ENCODE measurements at places on chromosomes 1 and 21. TPM values are rescaled to one million over a fixed set of nuclear protein-coding genes. Genes with fewer than 3 reads are reported as not detected.

DNA sequence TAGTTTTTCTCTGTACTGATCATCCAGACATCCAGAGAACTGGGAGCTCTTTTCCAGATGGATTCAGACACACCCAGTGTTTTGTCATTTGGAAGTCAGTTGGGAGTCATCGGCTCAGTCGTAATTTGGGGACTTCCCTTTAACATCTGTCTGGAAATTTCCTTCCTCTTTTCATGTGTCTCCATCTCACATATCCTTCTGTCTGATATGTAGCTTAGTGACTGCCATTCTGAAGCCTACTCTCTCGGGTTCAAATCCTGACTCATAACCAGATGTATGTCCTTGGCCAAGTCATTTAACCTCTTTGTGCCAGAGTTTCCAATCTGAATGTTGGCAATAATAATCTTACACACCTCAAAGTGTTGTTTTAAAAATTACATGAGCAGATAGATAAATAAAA lies 3.0 kb downstream of the MORC3 start:
- no peak for DNase-seq

Gene SPRR5
- not detected for total RNA-seq

Gene SFN
- total RNA-seq = 1.4 TPM

GRCh38 chr1:24206516-24207394 lies 19.7 kb upstream of the IFNLR1 start:
- no peak for DNase-seq

DNA sequence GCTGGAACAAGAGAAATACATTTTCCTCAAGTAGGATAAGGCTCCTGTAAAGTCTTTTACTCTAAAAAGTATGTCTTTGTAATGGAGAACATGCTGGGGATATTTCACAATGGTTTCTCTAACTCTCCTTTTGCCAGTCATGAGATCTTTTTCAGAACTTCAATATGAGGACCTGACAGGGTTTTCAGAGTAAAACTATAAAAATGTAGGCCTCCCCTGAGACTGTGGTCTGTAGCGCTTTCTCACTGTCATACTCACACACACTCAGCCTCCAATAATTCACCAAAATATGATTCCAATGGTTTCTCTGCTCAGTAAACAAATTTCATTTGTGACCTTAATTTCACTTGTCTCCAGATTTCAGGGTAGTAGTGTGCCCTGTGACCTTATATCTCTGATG lies 440.1 kb upstream of the PTBP2 start:
- DNase-seq = no peak

DNA sequence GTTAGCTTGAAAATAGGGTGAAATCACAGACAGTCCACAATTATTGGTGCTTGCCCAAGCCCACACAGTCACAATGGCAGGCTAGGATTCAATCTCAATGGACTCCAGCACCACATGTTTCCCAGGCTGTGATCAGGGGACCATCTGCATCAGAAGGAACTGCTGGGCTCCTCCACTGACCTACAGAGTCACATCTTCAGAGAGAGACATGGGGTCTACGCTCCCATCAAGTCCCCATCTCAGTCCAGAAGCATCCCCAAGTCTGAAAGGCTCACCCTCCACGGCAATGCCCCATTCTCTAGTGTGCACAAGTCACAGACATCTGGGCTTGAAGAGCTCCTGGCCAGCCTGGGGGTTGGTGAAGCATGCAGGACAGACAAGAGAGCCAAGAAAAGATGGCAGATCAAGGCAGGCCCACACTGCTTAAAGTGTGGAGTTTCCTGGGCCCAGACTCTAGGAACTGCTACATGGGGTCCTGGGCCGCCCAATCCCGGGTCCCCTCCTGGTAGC lies 262.5 kb downstream of the NPHP4 start:
- DNase-seq = no peak

GRCh38 chr1:220956501-220957232 lies 77.4 kb downstream of the HLX start:
- no peak for DNase-seq

DNA sequence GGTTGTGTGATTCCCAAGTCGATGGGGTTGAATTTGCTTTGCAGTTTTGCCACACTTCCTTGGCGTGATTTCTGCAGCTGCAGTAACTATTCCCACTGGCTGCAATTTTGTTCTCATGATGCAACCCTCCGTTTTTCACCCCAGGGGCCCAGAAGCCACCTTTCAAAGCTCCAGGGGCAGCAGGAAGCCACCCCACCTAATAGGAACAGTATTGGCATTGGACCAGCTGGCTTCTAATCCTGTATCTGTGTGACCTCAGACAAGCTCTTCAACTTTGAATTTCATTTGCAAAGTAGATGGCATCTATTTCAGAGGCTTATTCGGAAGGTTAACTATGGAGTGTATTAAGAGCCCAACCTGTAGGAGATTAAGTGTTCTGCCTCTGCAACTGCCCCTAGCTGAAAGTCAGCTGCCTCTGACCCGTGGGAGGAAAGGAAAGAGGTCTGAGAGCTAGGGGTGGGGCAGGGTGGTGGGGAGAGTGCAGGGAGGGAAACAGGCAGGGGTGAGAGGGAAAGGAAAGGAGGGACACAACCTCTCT lies 12.6 kb downstream of the C1orf115 start:
- DNase-seq = no peak

DNA sequence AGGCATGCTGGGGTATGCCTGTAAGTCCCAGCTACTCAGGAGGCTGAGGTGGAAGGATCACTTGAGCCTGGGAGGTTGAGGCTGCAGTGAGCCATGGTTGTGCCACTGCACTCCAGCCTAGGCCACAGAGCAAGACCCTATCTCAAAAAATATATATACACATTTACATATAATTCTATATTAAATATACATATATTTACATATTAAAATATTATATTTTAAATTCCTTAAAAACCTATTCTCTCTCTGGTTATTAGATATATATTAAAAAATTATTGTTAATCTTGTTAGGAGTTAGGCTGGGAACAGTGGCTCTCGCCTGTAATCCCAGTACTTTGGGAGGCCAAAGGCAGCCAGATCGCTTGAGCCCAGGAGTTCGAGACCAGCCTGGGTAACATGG lies 22.7 kb downstream of the GLMN start:
- DNase-seq = no peak

- DNase-seq = no peak
These were observed 283.9 kb downstream of the DPYD start for GRCh38 chr1:97636941-97637340.

Gene VHLL
- 0.46 TPM for total RNA-seq

DNA sequence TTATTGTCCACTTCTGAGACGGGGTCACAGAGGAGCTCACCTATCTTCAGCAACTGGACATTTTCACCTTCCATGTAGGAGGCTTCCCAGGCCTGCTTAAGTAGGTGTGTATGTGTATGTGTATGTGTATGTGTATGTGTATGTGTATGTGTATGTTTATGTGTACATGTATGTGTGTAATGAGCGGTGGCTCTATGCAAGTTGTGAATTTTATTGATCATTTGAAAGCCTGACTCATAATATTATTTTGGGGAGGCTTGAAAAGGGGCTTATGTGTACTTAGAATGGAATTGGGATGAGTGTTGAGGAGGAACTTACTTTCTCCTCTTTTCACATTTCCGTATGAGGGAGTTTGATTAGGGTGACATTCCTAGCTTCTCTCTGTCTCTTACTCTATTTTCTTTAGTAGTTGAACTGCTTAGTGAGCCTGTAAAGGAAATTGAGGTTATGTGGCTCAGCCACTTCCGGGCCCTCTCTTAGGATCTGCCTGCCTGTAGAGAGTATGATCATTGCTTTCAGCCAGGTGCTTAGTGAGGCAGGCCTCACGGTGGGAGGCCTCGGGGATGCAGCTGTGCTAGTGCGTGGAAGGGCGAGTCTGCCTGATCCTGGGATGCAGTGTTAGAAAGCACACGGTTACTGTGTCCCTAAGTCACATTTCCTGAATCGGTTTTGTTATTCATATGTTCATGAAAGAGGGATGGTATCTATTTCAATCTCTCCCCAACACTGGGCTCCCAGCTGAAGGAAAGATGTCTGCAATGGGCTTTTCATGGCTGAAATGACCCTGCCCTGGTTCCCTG lies 61.0 kb downstream of the IER5 start:
- peak; percentile 88 for DNase-seq

Gene NIT1
- total RNA-seq = 46.0 TPM

DNA sequence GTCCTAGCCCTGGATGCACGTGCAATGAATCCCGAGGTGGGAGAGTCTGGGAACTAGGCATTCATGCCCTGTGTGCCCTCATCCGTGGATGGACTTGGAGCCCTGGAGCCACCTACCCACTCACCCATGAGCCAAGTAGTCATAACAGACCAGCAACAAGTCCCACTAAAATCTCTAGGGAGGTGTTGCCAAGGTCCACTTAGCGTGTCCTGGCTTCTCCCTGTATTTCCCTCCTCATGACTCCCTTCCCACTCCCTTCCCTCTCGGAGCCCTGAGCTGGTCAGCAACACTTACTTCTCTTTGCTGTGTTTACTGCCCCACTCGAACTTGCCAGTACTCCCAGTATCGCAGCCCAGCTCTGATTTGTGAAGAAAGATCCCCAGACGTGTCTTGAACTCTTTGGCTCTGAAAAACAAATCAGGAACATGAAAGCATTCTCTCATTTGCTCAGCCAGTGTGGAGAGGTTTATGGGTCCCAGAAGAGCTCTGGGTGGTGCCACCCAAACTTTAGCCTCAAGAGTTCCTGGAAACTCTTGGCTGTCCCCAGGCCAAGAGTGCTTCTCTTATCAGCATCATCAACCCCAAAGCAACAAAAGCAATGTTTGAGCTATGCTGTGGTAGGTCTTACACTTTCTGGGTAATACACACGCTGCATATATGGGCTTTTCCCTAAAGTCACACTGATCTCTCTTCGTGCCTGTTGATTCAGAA lies 1.1 kb downstream of the RGS16 start:
- no peak for DNase-seq

GRCh38 chr1:201348211-201348566 lies 29.3 kb downstream of the TNNT2 start:
- no peak for DNase-seq

Gene VANGL2
- 0.13 TPM for total RNA-seq

GRCh38 chr1:240178366-240178765 lies 86.7 kb downstream of the FMN2 start:
- DNase-seq = no peak

GRCh38 chr1:177799746-177800145 lies 170.1 kb downstream of the SEC16B start:
- no peak for DNase-seq

DNA sequence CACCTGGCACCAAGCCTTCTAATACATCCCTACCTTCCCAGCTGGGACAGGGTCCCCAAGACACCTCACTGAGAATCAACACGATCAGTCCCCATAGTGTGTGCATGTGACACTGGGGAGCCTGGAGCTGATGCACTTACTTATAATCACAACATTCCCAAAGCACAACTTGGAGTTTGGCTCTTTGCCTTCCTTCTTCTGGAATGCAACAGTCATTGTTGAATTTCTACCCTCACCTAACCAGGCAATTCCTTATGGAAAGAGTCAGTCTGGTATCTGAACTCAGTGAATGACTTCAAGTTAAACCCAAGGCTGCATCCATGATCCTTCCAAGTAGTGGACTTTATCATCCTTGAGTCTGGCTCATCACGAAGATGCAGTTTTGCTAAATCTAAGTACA lies 86.1 kb downstream of the DSCAM start:
- DNase-seq = no peak

- DNase-seq = no peak
These were observed 329.5 kb downstream of the NPHP4 start for GRCh38 chr1:5662744-5663126.
